ENCODE measurements at places on chromosomes 16 and 17.

DNA sequence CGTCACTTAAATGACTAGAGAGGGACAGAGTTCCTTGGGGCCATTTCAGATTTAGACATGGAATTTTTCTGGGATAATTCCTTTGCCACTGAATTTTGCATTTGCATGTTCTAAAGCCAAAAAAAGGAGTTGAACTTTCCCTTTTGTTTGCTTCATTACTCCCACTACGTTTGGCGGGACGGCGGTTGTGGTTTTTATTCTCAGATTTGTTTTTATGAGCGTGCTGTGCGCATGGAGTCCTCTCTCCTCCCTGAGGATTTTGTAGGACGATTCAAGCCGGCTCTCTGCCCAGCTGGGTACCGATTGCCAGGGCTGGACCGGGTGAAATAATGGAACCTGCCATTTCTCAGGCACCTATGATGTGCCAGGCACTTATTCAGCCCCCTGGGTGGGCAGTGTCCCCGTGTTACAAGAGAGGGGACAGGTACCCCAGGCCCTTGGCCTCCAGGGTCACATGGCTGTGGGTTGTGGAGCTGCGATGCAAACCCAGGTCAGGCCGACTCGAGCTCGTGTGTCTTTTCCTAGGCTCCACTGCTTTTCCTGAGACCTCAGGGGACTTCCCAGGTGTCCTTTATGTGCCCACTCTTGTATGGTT lies 18.8 kb downstream of the CMIP start:
- no peak for DNase-seq

GRCh38 chr17:41519501-41520224 lies 973 bp upstream of the KRT15 start:
- no peak for DNase-seq

DNA sequence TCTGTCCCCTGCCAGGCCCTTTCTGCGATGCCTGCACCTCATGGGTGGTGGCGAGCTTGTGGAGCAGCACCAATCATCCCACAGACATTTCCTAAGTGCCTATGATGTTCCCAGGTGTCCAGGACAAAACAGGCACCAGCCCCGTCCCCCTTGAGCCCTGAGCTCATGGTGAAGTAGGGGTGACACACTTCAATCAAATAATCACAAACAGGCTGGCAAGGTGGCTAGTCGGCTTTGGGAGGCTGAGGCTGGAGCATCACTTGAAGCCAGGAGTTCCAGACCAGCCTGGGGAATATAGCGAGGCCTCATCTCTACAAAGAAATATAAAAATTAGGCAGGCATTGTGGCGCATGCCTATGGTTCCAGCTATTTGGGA lies 748 bp upstream of the PRSS8 start:
- no peak for DNase-seq

DNA sequence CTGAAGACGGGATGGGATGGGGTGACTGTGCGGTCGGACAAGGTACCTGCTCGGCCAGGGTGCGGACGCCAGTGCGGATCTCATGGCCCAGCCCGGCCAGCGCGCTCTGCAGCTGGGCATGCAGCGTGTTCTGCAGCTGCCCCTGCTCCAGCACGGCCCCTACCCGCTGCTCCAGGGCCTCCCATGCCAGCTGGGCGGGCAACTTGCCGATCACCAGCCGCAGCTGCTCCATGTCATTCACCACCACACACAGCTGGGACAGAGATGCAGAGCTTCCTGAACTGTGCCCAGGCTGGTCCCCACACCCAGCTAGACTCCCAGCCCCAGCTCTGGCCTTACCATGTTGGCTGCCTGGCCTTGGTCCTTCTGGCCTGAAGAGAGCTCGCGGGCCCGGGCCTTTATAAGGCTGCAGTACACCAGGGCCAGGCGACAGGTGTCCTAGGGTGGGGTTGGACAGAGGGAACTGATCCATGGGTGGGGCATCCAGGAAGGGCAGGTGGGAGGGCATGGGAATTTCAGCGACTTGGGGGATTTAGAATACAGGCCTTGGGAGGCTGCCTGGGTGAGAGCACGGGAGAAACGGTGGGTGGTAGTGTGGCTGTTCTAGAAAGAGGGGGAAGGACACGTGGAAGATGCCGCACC lies 9.8 kb downstream of the UNC13D start:
- no peak for DNase-seq

GRCh38 chr17:75889454-75889853 lies 7.3 kb downstream of the TRIM65 start:
- no peak for DNase-seq

DNA sequence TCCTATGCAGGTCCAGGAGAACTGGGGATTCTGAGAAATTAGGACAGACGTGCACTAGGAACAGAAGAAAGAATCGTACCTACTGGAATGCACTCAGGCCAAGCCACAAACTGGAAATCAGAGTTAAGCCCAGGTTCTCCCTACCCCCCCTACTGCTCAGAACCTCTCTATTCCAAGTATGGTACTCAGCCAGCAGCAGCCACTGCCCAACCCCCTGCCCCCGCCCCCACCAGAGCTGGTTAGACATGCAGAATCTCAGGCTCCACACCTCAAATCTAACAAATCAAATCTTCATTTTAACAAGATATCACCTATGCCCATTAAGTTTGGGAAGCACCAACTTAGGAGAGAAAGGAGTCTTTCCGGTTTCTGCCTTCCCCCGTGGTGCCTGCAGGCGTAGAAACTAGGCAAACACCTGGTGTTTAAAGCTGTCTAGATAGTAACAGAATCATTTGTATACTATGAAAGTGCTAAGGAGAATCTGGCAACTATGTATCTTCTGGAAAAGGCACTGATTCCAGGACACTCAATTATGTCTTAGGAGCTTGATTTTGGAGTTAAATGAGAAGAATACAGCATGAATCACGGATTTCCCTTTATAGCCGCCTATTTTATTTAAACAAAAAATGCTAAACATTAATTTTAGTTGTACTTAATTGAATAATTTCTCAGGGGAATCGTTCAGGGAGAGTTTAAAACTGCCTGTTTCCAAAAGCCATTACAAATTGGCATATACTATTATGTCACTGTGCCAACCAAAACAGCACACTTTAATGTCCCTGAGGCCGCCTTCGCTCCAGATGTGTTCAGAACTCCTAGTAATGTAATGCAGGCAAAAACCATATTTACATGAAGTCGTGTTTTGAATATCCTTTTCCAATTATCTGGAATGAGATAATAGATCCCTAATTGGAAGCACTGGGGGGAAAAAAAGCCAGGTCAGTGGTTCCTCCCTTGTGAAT lies 166.5 kb downstream of the STX8 start:
- peak; percentile 40 for DNase-seq

- no peak for DNase-seq
These were observed 999.9 kb downstream of the KCNJ18 start for GRCh38 chr17:22692066-22692805.

DNA sequence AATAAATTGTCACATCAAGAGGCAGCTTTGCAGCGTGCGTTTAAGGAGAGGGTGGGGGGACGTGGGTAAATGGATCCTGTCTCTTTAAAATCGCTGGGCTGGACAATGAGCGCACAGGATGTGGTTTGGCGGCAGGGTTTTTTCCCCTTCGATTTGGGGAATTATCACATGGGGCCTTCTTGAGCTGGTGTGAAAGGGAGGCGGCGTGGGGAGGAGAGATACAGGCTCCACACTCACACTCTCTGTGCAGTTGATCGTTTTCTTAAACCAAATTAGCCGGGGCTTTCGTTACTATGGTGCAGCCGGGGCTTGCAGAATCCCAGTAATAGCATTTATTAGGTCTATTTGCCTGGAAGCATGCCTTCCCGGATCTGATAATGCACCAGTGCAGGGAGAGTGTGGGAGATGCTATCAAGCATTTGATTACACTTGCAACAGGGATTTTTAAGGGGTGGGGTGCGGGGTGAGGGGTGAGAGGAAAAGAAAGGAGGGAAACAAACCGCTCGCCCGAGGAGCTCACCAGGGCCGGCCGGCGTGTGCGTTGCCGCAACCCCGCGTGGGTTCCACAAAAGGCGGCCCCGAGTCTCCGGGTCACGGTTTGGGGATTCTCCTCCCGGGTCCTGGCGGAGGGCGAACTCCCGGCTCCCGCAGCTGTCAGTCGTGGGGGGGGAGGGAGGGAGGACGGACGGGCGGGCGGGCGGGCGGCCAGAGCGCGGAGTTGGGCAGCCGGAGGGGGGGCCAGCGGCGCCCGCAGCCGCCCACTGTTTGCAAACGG lies 58.8 kb upstream of the GSE1 start:
- DNase-seq, result peak; percentile 91

DNA sequence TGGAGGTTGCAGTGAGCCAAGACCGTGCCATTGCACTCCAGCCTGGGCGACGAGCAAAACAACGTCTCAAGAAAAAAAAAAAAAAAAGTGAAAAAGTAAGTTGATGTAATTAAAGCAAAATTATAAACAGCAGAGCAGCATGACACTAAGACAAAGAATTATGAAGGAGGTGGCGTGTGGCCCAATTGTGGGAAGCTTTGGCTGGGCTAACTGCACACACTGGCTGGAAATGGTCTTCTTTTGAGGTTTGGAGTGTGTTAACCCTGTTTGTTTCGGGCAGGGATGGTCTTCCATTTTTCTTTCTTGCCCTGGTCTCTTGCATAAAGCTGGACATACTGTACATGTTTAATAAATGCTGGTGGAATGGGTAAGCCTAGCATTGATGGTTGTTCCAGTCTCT lies 54.8 kb downstream of the RAP1GAP2 start:
- no peak for DNase-seq

GRCh38 chr17:75808549-75808904 lies 23.9 kb downstream of the UNK start:
- no peak for DNase-seq

GRCh38 chr17:83077411-83077810 lies 2.0 kb upstream of the METRNL start:
- DNase-seq, result no peak

- DNase-seq, result no peak
These were observed 39.3 kb upstream of the TEKT1 start for GRCh38 chr17:6870841-6871240.

DNA sequence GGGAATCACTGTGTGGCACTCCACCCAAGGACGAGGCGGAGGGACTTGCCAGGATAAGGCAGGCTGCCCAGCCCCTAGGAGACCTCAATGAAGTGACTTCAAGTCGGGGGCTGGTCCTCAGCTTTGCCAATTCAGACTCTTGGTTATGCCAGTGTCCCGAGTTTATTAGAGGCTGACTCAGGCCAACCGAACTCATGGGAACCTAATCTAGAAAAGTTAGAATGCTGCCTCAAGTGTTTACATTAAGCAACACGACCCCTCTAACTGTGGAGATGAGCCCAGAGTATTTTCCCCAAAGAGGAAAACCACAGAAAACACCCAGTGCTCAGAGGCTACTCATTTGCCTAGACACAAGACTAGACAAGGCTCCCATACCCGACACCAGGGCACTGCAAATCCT lies 1.1 kb upstream of the TEKT3 start:
- DNase-seq, result no peak
